ENCODE measurements at places on chromosomes 5 and 9.

GRCh38 chr5:16784088-16784487 lies 152.0 kb downstream of the MYO10 start:
- DNase-seq, result peak; percentile 55

DNA sequence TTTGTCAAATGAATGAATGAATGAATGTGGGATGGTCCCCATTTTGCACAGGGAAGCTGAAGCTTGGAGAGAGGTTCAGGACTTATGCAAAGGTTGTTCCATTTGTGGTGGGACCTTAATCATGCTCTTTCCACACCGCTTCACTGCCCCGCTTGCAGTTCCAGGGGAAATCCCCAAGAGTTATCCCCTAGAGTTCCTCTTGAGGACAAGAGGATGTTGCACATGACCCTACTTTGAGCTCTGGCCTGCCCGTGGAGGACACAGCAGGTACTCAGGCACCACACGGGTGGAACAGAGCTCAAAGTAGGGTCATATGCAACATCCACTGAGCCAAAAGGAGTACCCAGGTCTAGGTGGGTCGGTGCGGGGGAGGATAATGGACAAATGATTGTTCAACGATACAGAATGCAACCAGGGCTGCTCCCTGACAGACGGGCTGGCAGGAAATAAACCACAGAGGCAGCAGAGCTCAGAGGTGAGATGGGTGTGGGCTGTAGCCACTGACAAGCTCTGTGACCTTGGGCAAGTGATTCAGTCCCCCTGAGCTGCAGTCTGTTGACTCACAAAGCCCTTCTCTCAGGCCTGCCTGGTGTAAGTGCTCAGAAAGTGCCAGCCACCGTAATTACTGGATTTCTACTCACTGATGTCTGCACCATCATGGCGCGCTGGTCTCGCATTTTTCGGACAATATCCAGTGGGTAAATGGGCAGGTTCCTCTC lies 60.3 kb upstream of the EPB41L4B start:
- no peak for DNase-seq

- DNase-seq, result no peak
Measured at GRCh38 chr5:124477062-124477461, 269.4 kb downstream of the ZNF608 start.

DNA sequence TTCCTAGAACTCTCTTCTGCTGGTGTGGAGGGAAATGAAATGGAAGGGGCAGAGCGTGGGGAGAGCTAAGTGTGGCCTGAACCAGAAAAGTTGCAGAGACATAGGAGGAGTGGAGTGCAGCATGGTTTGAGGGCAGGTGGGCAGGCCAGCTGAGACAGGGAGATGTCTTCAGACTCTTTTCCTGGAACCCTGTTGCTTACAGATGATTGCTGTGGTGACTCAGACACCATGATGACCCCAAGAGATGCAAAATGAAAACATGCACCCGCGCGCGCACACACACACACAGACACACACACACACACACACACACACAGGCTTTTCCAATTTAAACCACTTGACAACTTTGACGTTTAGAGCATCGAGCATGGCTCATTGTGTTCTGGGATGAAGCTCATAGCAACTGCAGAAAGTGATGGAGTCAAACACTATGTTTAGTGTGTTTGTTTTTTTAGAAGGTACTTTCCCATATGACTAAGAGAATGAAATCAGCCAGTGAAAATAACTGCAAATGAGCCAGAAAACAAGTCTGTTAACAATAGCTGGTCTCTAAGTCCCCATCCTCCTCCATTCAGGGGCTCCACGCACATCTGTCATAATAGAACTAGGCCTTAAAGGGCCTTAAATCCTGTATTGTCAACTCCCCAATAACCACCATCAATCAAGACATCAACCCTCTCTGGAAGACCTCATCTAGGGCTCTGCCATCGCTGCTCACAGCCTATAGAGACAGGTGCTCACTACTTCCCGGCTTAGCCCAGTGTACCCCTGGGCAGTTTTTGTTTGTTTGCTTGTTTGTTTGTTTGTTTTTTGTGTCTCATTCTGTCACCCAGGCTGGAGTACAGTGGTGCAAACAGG lies 9.6 kb downstream of the TMOD1 start:
- DNase-seq, result no peak

GRCh38 chr9:32351845-32352244 lies 32.6 kb upstream of the ACO1 start:
- DNase-seq, result no peak

DNA sequence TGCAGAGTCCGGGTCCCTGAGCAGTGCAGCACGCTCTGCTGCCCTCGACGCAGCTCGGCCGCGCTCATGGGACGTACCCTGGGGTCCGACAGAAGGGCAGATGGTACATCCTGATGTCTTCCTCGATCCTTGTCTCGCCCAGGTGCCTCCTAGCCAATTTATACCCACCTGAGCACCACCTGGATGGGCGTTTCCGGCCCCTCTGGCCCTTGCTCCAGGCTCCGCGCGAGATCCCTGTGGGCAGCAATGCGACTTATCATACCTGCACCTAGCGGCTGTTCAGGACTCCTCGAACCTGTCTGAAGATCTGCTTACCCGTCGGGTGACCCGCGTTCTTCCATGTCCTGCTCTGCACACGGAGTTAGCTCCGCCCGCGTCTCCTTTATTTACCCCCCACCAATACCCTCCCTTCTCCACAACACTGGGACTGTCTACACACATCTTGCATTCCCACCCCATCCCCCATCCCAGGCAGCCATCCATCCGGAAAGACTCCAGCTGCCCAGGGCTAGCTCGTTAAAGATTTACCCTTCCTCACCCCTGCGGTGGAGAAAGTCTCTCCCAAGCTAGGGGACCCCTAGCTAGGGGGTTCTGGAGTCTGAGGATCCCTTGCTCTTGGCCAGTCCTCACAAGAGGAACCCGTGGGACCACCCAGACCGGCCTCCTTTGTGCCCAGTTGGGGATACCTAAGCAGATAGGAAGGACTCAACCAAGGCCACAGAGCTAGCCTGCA lies at the start of gene KIF12:
Gene KIF12, minus strand, starts transcription at position 357 of the 733 bp plus-strand sequence. Its CDS starts 16 bp downstream, at position 341.
- no peak for DNase-seq

Measured in GM03348 (cell line).